Upper lobe of left lung (tissue), 6 donors: ENCODE measurements at places on chromosomes 1 and 21. TPM values are rescaled to one million over a fixed set of nuclear protein-coding genes. Genes with fewer than 3 reads are reported as not detected.

The OR6N1 gene
- 1.2 TPM for total RNA-seq

The FNDC5 gene
- total RNA-seq, result 1.3 TPM

The EGLN1 gene
- 30.4 TPM for total RNA-seq

The GREM2 gene
- not detected for total RNA-seq

The GLUL gene
- 1,210 TPM for total RNA-seq

DNA sequence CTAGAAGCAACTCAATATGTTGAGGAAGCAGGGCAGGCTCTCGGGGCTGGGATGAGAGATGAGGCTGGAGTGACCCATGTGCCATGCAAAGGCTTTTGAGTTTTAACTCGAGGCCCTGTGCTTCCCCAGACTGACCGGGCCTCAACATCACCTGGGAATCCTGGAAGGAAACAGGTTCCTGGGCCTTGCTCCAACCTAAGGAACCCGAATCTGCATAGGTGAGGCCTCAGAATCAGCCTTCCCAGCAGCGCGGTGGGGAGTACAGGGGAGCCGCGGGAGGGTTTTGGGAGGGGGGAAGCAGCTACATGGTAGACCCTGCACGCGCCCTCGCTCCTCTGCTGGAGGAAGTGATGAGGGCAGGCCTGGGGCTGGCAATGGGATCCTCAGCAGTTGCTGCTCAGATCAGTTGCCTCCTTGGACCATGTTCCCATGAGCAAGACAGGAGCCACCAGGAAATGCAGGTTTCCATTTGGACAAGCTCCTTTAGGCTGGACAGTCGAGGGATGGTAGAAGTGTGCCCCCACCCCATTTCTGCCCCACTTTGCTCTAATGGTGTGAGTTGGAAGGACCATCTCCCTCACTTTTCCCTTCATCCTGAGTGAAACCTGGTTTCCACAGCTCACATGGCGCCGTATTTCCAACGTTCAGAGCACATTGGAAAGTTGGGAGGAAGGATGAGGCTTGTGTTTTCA, 4.5 kb upstream of the KIAA1614 start:
- no peak for DNase-seq

- no peak for DNase-seq
Measured at GRCh38 chr1:198623752-198624647, 14.8 kb upstream of the PTPRC start.

DNA sequence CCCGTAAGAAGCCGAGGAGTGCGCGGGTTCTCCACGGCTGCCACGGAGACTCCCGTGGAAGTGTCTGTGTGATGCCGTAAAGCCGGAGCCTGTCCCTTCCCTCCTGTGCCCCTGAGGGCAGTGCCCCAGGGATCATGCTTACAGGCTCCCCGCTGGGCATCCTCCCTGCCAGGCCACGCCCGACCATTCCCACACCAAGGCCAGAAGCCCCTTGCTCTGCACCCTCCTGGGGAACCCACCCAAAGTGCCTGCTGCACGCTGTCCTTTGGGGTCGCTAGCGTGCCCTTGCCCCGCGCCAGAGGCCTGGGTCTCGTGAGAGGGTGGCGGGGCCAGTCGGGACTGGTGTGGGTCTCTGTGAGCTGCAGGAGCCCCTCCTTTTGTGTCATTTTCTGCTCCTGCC, 228.5 kb upstream of the C1orf174 start:
- no peak for DNase-seq

DNA sequence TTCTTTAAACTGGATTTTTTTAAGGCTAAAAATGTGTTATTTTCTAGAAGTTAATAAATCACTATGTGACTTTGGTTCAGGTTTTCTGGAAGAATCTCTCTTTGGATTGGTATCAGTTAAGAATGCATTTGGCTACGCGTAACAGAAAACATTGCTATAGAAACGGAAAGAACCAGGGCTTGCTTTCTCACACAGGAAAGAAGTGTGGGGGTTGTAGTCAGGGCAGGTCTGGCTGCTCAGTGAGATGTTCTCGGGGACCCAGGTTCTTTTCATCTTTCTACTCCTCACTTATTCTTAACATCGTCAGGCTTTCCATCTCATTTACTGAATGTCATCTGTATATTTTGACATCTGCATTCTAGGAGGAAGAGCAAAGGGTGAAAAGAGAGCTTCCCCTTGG, 191.4 kb downstream of the ZBTB18 start:
- no peak for DNase-seq

- DNase-seq, result no peak
Measured at GRCh38 chr1:223776826-223777454, 64.6 kb downstream of the CAPN2 start.

DNA sequence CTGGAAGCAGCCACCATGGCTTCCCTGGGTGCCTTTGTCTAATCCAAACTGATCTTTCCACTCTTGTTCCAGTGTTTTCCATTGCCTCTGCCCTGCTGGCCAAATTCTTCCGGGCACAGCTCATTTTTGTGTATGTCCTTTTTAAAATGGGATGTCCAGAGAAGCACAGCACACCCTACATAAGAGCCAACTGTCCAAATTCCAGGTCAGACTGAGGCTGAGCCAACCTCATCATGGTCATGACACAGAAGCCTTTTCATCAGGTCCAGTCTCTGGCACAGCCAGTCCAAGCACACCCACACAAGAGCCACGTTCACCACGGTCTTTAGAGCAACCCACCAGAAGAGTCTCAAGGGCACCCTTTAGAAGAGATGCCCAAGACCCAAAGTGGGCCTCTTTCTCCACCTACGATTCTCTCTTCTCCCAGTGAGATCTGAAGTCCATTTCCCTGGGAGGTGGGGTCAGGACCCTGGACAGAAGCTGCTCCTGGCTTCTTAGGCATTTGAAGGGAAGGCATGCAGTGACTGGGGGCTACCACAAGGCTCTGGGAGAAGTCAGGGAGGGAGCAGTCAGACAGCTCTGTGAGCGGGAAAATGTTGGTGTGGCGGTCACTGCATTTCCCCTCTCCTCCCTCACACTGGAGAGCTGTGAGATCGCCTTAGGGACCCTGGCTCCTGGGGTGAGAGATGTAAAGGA, 53.2 kb downstream of the SYT2 start:
- DNase-seq, result no peak

DNA sequence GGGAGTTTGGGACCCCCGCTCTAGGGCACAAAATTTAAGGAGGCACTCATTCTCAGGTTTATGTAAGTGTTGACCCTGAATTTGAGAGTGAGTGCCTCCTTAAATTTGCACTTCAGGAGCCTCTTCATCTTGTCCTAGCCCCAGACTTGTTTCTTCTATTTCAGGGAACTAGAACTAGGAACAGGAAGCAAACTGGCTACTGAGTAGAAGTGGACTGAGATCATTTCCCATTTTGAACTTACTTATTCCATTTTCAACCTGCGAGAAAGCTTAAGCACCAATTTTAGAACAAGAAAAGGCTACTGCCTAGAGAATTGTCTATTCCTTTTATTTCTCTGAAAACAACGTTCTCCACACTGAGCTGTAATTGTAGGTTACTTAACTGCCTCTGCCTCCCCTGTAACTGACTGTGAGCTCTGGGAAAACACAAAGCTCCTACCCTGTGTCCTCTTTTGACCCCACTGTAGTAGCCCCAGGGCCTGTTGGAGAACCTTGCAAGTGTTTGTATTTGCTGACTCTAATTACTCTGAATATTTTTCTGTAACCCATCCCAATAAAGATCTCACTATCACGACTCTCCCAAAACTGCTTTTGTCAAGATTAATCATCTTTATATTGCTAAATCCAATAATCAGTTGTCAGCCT, 2.5 kb downstream of the PPT1 start:
- no peak for DNase-seq

DNA sequence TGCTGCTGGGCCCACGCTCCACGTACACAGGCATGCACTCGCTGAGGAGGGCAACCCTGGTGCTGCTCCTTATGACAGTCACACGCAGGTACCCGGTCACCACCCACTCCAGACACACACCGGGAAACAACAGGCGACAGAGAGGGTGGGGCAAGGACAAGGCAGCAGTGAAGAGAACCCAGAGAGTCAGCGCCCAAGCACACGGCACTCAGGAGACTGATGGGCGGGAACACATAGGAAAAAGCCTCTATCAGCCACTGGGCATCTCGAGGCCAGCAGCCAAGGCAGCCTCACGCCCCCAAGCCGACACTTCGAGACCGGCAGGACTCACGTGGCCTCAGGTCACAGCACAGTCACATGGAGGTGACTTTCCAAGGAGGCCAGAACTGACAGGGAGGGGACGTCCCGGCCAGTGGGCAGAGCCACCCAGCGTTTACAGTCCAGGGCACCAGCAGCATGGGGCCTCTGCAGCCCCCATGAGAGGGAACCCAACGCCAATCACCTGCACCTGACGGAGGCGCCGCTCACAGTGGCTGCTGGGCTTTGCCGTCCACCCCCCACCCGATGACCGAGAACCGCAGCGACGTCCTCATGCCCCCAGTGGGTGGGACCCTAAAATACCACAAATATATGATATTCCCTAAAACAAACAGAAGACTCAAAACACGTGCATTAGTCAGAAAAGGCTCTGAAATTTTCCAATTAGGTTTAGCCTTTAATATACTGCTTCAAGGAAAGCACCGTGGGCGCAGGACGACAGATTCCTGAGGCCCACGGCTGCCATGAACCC, 19.7 kb downstream of the PTTG1IP start:
- DNase-seq, result no peak

- no peak for DNase-seq
Measured at GRCh38 chr1:244106176-244106575, 55.1 kb downstream of the ZBTB18 start.

- DNase-seq, result no peak
Measured at GRCh38 chr1:208349694-208350330, 105.6 kb upstream of the PLXNA2 start.

DNA sequence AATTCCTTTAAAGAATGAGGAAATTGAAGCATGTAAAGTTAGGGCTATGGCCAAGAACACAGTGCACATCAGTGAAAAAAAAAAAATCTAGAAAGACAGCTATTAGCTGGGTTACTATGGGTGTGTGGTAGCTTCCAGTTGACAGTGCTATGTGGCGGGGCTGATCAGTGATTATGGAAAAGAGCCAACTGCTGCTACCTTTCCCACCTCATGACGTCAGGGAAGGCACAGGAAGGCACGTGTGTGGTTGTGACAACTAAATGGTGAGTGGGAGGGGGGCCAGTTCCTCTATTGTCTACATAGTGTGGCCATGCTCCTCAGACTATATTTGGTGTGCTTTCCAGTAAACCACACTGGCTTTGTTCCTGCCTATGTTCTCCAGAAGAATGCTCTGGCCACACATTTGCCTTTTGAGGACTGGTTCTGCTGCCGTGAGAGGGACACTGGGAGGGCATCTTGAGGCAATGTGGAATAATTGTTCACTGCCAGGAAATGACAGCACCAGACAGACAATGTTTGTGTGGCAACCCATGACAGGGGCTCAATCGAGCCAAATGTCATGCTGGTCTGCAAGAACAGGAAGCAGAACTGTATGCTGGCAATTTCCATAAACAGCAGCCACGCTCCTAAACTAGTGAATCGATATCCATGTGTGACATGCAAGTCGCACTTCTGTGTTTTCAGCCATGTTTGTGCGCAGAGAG, 3.0 kb upstream of the SDE2 start:
- DNase-seq, result no peak

GRCh38 chr21:45264912-45265515, 22.7 kb downstream of the POFUT2 start:
- peak; percentile 75 for DNase-seq

- DNase-seq, result no peak
Measured at GRCh38 chr21:44572959-44573583, 458 bp upstream of the KRTAP10-4 start.

- peak; percentile 36 for DNase-seq
Measured at GRCh38 chr1:37037690-37038089, 3.4 kb upstream of the GRIK3 start.

- peak; percentile 29 for DNase-seq
Measured at GRCh38 chr1:93577536-93578432, 103.9 kb downstream of the BCAR3 start.

DNA sequence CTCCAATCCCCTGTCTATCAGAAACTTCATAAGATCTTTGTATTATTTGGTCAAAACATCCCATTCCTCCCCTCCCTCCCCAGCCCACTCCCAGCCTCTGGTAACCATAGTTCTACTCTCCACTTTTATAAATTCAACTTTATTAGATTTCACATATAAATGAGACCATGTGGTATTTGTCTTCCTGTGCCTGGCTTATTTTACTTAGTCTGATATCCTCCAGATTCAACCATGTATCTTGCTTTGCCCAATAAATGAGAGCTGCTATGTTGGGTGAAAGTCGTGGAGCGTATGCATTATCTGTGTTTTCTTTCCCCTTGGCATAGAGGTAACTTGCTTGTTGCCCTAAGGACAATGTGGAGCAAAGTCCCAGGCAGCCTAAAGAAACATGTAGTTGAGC, 28.5 kb upstream of the CHRM3 start:
- no peak for DNase-seq

GRCh38 chr1:26692211-26692792, 3.5 kb upstream of the ARID1A start:
- peak; percentile 86 for DNase-seq

- DNase-seq, result no peak
Measured at GRCh38 chr1:57345916-57346315, 77.9 kb downstream of the DAB1 start.

DNA sequence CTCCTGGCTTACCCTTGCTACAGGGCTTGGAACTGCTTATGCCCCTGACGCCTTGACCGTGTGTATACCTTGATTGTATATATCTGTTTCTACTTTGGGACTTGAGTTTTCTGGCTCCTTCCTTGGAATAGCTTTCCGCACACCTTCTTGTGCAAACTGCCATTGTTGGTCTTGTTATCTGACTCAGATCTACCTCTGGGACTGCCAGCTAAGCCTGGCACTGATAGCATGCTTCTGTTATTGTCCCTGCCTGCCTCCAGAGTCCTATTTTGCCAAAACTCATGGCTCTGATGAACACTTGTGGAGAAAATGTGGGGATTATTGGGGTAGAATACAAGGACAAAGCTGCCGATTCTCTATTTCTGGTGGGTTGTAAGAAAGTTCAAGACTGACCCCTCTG, 15.4 kb downstream of the FMOD start:
- no peak for DNase-seq

DNA sequence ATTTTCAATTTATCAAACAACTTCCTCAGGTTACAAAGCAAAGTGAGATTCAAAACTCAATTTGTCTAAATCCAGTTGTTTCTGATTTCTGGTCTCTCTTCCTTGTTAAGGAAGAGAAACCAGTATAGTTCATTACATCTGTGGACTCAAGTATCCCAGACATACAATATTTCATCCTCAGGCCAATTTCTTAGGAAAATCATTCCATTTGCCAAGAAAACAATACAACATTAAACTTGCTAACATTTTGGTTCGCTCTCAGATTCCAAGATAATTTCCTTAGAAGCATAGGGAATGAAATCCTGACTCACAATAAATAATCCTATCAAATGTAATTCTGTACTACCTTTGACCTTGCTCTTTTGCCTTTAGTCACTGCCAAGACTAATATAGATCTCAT, 11.2 kb upstream of the TTLL7 start:
- no peak for DNase-seq

GRCh38 chr1:33397125-33397506, 33.8 kb downstream of the PHC2 start:
- DNase-seq, result peak; percentile 66

DNA sequence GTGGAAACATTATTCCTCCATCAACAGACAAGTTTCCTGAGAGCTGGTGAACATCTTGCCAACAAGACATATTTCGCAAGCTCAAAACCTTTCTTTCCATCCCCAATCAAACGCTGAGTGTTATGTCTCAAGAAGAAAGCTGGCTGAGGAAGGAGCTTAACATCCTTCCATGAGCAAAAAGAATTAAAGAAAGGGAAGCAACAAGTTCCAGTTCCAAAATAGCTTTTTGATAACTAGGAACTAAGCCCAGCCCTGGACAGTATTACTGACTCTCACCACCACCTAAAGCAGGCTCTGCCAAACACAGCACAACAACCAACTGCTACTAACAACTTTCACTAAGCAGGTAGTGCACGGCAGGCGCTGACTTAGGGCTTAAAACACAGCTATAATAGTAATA, 50.2 kb downstream of the CAPZB start:
- no peak for DNase-seq

GRCh38 chr1:41537788-41538351, 53.4 kb upstream of the EDN2 start:
- no peak for DNase-seq
